Stimulated activated CD8-positive, alpha-beta memory T cell treated with anti-CD3 and anti-CD28 coated beads, Interleukin-4, amount 100 ng/mL, for 4 hours (primary cell): ENCODE measurements at places on chromosomes 1 and 21.

DNA sequence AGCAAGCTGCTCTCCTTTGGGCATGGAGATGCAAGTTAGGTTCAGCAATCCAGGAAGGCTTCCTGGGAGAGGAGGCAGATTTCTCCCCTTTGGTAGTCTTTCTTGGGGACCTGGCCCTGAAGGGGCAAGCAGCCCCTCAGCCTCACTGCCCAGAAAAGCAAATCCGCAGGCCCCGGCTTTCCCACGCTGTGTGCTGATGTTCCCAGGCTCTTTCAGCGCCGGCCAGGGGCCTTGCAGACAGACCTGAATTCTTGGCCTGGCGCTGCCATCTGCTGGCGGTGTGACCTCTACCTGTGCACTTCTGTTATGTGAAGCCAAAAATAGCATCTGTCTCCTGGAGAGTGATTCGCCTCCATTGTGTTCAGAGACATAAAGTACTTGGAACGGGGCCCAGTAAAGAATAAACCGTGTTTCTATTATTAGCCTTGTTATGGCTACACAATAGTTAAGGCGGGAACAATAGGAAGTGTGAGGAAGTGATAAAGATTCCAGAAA is 64.8 kb downstream of the ALPL start:
- no peak for DNase-seq

DNA sequence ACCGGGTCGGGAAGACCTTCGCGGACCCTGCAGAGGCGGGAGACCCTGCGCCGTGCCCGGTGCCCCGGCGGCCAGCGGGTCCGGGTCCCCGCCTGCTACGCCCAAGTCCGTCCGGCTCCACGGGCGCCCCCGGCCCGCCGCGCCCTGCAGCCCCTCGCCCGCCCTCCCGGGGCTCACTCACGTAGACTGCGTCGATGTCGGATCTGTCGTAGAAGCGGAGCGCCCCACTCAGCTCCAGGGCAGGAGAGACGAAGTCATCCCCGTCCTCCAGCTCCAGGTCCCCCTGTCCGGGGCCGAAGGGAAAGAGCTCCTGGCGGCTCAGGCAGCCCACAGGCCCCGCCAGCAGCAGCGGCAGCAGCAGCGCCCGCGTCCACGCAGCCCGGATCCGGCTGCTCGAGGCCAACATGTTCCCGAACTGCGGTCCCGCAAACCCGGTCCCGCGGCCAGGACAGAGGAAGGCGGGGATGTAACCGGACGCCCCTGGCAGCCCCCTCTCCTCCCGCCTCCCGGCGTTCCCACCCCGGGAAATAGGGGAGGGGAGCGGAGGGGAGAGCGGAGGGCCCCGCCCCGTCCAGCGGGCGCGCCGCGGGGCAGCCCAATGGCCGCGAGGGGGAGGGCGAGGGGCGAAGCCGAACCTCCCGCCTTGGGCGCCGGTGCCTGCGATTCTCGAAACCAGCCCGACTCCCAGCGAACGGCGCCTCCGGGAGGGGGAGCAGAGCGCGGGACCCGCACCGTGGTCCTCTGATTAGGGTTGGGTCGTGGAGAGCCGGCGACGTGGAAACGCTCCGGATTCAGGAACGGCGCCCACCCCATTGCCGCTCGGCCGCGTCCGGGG is at the start of gene NID1:
Gene NID1 (minus strand): TSS at position 417 of the 835 bp plus-strand sequence. CDS start 11 bp downstream, at position 406.
- no peak for DNase-seq

DNA sequence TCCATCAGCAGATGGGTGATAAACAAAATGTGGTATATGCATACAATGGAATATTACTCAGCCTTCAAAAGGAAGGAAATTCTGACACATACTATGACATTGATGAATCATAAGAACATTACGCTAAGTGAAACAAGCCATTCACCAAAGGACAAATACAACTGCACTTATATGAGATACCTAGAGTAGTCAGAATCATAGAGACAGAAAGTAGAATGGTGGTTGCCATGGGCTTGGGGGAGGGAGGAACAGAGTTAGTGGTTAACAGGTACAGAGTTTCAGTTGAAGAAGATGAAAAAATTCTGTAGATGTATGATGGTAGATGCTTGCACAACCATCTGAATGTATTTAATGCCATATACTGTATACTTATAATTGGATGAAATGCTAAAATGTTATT is 39.1 kb upstream of the KCNK2 start:
- no peak for DNase-seq

DNA sequence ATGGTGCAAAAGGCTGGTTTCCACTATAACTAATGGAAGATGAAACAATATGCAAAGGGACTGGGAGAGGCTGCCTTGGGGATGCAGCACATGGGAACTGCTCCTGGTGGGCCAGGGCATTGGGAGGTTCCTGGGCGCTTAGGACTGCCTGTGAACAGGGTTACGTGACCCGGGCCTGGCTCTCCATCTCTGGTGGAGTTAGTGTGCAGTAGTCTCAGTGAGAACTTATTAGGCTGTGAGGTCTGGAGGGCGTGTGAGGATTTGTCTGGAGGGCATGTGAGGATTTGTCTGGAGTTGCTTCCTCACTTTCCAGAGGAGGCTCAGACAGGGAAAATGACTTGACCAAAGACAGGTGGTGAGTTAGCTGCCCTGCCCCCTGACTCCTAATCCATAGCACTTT is 1.5 kb upstream of the ETV3L start:
- DNase-seq: no peak

GRCh38 chr1:66305927-66306326 is 228.0 kb upstream of the SGIP1 start:
- no peak for DNase-seq

- no peak for DNase-seq
These were observed 133.5 kb downstream of the CLIC6 start for GRCh38 chr21:34802180-34802899.

DNA sequence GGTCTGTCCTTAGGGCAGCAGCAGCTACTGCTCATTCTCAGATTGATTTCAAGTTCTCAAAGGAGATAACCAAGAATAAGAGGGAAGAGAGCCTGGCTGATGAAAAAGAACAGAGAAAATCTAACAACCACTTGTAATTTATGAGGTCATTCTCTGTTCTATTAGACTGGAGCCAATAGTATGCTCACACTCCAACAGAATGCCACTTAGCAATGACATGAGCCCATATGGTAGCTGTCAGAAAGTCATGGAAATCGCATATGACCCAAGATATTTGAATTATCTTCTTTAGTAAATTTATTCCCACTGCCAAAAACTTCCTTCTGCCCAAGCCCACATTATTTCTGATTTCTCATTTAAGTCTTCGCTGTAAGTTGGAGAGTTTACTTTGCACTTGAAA is 53.7 kb upstream of the PLA2G4A start:
- DNase-seq: no peak

- no peak for DNase-seq
These were observed 267.0 kb downstream of the DNM3 start for GRCh38 chr1:172108161-172108893.

- no peak for DNase-seq
These were observed 744 bp upstream of the WDR26 start for GRCh38 chr1:224435318-224435763.

- DNase-seq: no peak
These were observed 82.8 kb downstream of the WDR4 start for GRCh38 chr21:42796327-42797062.

DNA sequence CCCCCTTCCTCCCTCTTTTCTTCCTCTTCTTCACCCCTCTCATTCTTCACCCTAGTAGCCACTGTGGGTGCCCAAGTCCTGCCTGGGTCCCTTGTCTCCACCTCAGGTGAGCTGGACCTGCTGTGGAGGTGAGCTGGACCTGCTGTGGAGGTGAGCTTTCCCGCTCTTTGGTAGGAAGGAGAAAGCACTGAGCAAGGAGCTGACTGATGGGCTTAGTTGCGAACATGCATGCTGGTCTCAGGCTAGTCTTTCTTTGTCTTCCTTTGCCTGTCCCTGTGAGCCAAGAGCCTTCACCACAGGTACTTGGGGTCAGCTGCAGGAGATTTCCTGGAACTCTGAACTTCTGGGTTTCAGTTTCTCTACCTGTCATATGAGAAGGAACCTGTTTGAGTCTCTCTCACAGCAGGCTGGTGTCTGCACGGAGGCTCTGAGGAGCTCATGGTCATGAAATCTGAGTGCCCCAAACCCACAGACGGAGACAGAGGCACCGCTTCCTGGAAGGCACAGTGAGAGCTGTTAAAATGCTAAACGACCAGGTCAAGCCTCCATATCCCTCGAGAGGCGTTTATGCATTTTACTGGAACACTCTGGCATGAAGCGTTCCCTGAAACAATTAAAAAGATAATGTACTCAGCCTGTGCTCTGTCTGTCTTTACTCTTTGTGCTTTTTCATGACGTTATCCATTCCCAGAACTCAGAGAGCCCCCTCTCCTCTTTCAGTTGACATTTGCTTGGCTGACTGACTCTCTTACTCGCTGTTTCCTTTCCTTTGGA is 69.5 kb downstream of the RHOU start:
- DNase-seq: no peak

DNA sequence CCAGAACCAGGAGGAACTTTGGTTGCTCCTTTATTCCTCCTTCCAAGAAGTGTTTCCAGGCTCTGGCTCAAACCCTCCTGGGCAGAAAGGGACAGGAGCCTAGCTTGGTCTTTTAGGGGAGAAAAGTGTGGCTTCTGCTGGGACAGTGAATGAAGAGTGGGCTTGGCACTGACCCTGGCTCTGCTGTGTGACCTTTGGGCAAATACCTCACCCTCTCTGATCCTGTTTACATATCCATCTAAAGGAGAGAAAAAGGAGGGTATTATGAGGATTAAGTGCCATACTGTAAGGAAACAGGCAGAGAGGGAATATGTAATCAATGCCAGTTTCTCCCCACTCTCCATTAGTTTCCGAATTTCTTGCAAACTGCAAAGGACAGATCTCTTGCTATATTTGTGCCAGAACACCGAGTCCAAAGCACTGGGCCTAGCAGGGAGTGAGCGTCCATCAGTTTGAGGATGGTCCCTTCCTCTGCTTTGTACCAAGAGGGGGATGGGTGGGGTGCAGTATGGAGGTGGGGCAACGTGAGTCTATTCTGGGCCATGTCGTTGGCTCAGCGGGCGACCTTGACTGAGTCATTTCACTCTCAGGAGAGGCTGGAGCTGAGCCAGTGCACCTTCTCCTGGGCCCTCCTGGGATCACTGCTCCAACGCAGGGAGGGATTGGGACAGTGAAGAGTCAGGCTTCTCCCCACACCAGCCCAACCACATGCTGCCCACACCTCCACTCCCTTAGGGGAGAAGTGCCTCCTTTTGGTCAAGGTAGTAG is 38.4 kb downstream of the IGSF21 start:
- DNase-seq: no peak

DNA sequence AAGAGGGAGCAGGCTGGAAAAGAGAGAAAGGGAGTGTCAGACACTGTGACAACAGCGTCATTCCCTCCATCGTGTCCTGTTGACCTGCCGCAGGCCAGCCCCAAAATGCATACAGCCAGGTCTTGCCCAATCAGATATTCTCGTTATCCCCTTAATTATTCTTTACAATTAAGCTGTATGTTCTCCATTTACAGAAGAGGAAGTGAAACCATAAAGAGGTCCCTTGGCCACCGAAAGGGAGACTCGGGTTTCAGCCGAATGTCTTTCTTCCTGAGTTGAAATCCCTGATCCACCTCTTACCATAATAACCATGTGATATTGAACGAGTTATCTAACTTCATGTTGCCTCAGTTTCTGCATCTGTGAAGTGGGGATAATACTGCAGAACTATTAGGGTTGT is 70.5 kb downstream of the IGSF21 start:
- no peak for DNase-seq

- DNase-seq: no peak
These were observed 201.0 kb downstream of the USH2A start for GRCh38 chr1:216222288-216222687.

GRCh38 chr1:40004857-40005256 is 35.7 kb upstream of the CAP1 start:
- no peak for DNase-seq

DNA sequence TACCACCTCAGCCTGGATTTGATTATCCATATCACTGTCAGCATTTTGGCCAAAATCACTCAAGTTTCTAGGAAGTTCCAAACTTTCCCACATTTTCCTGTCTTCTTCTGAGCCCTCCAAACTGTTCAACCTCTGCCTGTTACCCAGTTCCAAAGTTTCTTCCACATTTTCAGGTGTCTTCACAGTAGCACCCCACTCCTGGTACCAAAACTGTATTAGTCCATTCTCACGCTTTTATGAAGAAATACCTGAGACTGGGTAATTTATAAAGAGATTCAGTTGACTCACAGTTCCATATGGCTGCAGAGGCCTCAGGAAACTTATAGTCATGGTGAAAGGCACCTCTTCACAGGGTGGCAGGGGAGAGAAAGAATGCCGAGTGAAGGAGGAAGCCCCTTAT is 39.4 kb downstream of the STXBP3 start:
- no peak for DNase-seq

GRCh38 chr1:184986250-184986649 is 11.9 kb upstream of the NIBAN1 start:
- DNase-seq: no peak

DNA sequence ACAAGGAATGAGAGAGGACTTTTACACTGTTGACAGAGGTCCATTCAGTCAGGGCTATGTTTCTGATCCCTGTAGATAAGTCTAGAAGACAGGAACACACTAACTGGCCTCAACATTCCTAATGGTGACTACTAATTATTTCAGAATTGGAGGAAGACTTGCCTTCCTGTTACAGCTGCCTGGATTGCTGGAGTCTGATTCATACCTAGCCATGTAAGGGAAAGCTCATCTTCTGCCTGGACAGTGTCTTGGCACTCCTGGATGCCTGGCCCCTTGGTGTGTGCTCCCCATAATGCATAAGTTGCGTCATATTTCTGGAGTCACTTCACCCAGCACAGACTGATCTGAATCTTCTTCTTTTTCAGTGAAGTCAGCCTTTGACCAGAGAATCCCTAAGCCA is 326.0 kb upstream of the RUNX1 start:
- DNase-seq: no peak

- no peak for DNase-seq
These were observed 36.1 kb downstream of the PHC2 start for GRCh38 chr1:33394770-33395169.

- no peak for DNase-seq
These were observed 472.9 kb downstream of the MATN1 start for GRCh38 chr1:30250338-30250983.

- DNase-seq: no peak
These were observed 7.7 kb downstream of the YBX1 start for GRCh38 chr1:42689912-42690311.

- no peak for DNase-seq
These were observed 12.5 kb upstream of the SRM start for GRCh38 chr1:11072216-11072917.

GRCh38 chr1:195915826-195916225 is 692.4 kb downstream of the KCNT2 start:
- DNase-seq: no peak

DNA sequence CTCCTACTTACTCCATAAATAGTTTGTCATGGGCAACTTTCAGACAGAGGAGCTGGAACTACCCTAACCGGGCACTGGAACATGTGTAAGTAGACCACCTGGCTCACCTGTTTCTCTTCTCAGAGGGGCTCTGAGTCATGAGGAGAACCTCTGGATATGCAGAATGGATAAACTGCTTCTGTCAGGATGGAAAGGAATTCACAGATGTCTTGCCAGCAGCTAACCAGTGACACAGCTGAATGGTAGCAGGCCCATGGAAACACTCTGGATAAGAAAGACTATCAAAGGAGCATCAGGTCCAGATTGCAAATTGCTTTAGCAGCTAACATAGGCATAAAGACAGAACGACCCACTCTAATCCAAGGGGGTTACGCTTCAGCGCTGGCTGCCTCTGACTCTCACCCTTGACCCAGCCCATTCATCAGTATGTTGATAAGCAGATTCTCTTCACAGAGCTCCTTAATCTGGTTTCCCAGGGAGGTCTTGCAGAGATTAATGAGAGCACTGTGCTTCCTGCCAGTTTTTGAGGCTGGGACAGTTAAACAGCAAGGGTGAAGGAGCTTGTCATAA is 54.2 kb downstream of the HIVEP3 start:
- DNase-seq: no peak
